Heart left ventricle (tissue), 16 donors: ENCODE measurements at places on chromosomes 3 and 15.

DNA sequence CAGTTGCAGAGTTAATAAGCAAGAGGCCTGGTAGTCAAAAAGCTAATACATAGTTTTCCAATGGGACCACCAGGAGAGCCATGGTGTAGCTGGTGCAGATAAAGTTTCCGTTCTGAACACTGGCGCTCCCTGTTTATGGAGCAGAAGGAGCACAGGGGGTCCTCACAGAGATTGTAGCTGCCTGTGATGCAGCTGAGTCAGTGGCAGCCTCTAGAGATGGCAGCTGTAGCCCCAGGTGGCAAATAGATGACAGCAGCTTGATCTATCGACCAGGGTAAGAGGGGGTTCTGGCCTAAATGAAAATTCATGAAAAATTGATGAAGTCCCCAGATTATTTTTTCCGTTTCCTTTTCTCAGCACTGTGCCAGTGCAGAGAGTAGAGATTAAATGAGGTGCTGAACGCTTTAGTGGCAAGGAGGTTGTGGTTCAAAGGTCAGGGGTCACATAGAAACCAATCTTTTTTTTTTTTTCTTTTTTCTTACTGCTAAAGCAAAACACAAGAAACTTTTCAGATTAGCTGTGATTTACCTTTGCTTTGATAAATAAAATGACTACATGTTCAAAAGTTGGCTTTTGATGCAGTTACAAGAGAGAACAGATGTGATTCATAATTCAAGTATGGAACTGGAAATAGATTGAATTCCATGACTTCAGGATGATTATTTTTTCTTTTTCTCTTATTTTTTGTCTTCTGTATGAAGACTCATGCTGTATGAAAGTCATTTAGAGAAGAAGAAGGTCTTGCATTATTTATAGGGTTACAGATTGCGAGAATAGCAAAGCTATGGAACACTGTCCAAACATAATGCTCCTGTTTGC lies 63.3 kb downstream of the ROBO2 start:
- no peak overlapping the region for H3K27ac ChIP-seq
- H3K4me3 ChIP-seq = no peak overlapping the region
- DNase-seq = no peak
- no peaks in the 10 kb centered on the region for H3K27me3 ChIP-seq
- no peaks in the 10 kb centered on the region for H3K4me1 ChIP-seq
- H3K36me3 ChIP-seq = no peaks in the 10 kb centered on the region

DNA sequence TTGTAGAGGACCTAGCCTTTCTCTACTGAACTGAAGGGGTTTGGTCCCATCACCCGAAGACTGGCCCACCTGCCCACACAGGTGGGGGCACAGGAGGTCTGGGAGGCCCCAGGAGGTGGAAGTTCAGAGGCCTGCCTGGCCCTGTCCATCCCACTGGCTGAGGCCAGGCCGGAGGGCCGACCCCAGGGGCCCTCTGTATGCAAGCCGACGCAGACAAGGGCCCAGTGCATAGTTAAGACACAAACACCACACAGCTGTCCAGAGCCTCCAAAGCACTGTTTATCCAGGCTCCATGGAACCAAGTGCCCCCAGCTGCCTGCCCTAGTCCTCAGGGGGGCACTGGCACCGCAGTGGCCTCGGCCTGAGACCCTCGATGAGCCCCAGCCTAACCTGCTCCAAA lies 26.7 kb downstream of the SNX33 start:
- peak overlapping the region; percentile 81 for H3K27ac ChIP-seq
- H3K4me3 ChIP-seq = no peak overlapping the region
- H3K27me3 ChIP-seq = no peaks in the 10 kb centered on the region
- no peaks in the 10 kb centered on the region for H3K36me3 ChIP-seq
- peaks cover 63% of the 10 kb centered on the region for H3K4me1 ChIP-seq

DNA sequence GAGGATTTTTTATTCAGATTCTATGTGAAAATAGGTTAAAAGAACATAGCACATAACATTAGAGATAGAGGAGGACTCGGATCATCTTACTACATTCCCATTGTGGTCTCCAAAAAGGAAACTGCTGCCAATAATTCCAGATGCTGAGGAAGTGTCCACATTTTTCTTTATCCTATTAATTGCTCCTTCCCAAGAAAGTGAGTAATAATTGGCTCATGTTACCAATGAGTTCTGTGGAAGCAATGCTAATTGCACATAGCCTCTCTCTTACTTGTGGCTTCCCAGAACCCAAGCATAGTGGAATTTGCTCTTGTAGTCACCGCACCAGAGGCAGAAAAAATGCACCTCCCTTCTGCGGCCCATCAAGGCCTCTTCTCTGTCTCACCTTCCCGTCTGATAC lies 208.4 kb downstream of the PLOD2 start:
- no peaks in the 10 kb centered on the region for H3K4me1 ChIP-seq
- no peaks in the 10 kb centered on the region for H3K36me3 ChIP-seq
- no peaks in the 10 kb centered on the region for H3K27me3 ChIP-seq
- no peak overlapping the region for H3K27ac ChIP-seq
- H3K4me3 ChIP-seq = no peak overlapping the region

DNA sequence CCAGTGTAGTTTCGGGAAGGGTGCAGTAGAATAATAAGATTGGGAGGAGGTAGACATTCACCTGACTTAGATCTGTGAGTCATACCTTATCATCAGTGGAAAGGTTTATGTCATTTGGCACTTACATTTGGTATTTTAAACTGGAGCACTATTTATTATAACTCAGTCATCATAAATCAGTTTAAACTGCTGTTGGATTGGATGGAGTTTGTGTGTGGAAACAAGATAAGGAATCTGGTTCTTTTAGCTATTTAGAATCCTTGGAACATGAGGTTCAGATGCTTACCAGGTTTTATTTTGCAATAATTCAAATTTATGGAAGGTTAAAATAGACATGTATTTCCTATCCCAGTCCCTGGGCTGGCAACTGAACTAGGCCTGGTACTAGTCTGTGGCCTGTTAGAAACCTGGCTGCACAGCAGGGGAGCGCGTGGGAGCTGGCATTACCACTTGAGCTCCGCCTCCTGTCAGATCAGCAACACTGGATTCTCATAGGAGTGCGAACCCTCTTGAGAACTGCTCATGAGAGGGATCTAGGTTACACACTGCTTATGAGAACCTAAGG lies 34.5 kb downstream of the ZFAND6 start:
- no peak overlapping the region for H3K4me3 ChIP-seq
- peaks cover 9% of the 10 kb centered on the region for H3K4me1 ChIP-seq
- DNase-seq = peak; percentile 67
- no peaks in the 10 kb centered on the region for H3K27me3 ChIP-seq
- H3K36me3 ChIP-seq = no peaks in the 10 kb centered on the region
- peak overlapping the region; percentile 45 for H3K27ac ChIP-seq

DNA sequence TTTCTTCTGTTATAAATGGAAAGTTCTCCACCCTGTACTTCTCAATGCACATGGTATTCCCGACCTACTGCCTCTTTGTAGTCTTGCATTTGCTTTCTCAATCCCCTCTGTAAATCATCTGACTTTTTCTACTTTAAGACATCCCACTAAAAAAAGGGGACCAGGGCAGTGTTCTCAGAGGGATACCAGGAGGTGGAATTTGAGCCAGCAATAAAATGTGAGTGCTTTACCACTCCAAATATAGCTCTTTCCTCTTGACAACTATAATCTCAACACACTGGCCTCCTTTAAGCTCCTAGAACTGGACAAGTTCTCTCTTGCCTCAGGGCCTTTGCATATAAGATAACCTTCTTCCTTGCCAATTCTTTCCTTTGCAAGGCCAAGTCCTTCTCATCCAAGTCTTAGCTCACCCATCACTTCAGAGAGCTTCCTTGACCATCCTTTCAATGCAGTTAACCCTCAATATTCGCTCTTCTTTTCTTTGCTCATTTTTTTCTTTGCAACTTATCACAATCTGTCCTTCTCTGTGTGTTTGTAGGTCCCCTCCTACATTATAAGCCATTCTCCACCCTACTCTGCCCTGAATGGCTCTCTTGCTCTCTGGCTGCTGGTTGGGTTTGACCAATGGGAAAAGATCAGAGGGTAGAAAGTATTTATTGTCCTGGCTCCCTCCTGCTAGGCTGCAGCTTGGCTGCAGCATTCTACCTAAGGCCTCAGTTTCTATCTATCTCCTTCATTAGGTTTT lies 93.4 kb downstream of the PRICKLE2 start:
- H3K27me3 ChIP-seq = no peaks in the 10 kb centered on the region
- H3K4me3 ChIP-seq = no peak overlapping the region
- no peak for DNase-seq
- peaks cover 18% of the 10 kb centered on the region for H3K4me1 ChIP-seq
- no peak overlapping the region for H3K27ac ChIP-seq

DNA sequence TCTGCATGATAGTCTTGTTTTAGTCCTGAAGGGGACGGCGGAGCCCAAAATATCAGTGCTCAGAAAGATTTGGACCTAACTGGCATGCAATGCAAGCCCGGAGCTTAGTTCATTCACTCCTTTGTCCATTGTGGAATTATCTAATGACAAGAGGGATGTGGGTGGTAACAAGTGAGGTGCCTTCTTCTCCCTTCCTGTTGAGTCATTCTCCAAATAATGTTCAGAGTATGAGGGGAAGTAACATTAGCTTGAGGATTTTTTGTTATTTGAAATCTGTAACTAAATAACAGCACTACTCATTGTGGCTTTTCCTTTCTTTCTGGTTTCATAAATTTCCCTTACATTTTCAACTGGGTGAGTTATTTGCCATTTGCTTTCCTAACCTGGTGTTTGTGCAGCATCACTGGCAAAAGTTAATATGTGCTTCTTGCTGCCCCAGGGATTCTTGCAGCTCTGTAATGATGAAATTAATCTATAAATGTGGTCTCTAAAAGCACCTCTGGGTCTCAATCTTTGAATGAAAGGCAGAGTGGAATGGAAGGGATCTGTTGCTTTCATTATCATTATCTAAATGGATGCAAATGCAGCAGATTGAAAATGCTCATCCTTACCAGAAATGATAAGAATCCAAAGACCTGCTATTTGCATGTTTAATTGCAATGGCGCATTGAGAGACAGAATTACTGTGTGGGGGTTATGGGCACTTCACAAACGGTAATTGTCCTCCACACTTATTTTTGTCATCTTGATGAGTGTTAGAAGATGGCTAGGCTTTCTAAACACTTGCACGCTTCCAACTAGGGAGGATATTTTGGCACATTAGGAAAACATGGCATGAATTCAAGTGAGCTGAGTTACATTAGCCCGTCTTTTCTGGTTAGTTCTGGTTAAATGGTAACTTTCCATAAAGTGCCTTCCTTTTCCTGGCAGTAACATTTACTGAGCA lies 89.9 kb upstream of the MITF start:
- H3K4me3 ChIP-seq = no peak overlapping the region
- no peaks in the 10 kb centered on the region for H3K27me3 ChIP-seq
- no peak overlapping the region for H3K27ac ChIP-seq
- peaks cover 28% of the 10 kb centered on the region for H3K4me1 ChIP-seq

DNA sequence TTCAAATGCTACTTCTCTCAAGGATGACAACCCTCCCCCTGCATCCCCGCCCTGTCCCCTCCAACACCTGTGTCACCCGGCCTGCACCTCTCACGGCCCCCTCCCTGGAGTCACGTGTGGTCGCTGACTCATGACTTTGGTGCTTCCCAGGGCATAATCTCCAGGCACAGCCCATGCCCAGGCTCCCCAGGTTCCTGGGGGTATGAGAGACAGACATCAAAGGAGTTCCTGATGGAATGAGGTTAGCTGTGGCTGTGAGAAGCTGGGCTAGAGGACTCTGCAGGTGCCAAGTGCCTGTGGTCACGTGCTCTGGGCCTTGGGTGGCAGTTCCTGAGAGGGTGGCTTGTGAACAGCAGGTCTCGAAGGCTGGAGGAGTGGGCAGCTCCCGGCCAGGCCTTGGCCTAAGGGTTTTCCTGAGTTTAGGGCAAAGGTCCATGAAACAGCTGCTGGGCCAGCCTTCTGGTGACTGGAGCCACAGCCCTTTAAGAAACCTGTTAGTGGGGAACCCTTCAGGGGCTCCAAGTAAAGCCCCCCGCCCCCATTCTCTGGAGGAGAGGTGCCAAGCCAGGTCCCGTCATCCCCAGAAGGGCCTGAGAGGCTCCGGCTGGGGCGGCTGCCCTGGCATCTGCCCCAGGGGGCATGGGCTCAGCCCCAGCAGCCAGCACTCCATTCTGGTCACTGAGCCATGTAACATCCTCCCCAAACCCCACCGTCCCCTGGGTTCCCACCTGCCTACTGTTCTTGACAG lies 230.0 kb downstream of the XXYLT1 start:
- H3K27ac ChIP-seq = no peak overlapping the region
- H3K36me3 ChIP-seq = no peaks in the 10 kb centered on the region
- H3K4me3 ChIP-seq = no peak overlapping the region
- H3K4me1 ChIP-seq = no peaks in the 10 kb centered on the region

GRCh38 chr3:112646623-112647022 lies 5.7 kb upstream of the CCDC80 start:
- H3K27me3 ChIP-seq = no peaks in the 10 kb centered on the region
- H3K27ac ChIP-seq = no peak overlapping the region
- H3K4me3 ChIP-seq = no peak overlapping the region
- peaks cover 16% of the 10 kb centered on the region for H3K4me1 ChIP-seq
- no peak for DNase-seq
- H3K36me3 ChIP-seq = no peaks in the 10 kb centered on the region

- no peaks in the 10 kb centered on the region for H3K27me3 ChIP-seq
- DNase-seq = no peak
- peak overlapping the region; percentile 30 for H3K27ac ChIP-seq
Measured at GRCh38 chr15:100310513-100311153, 31.1 kb downstream of the ADAMTS17 start.

GRCh38 chr15:72082176-72082575 lies 35.8 kb downstream of the MYO9A start:
- H3K4me1 ChIP-seq = no peaks in the 10 kb centered on the region
- H3K4me3 ChIP-seq = no peak overlapping the region
- no peak for DNase-seq
- no peak overlapping the region for H3K27ac ChIP-seq

DNA sequence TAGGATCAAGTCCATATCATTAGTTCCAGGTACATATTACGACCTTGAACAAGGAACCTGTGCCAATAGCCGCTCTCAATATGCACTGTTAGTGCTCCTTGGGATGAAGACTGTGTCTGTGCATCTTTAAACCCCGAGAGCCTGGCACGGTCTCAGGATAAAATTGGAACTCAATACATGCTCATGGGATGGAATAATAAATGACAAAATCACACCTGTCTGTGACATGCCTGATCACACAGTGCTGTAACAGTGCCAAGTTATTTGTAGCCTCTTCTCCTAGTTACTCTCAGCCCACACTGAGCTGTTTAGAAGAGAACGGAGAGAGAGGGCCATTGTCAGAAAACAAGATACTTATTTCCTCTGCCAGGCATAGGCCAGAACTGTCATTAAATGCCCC lies 82.2 kb downstream of the SSR3 start:
- no peak overlapping the region for H3K27ac ChIP-seq
- H3K4me3 ChIP-seq = no peak overlapping the region
- DNase-seq = no peak
- no peaks in the 10 kb centered on the region for H3K27me3 ChIP-seq
- no peaks in the 10 kb centered on the region for H3K36me3 ChIP-seq

- H3K27ac ChIP-seq = peak overlapping the region; percentile 18
- H3K4me1 ChIP-seq = peaks cover 4% of the 10 kb centered on the region
- DNase-seq = peak; percentile 33
- no peaks in the 10 kb centered on the region for H3K36me3 ChIP-seq
Measured at GRCh38 chr3:134211797-134212196, 38.9 kb downstream of the RYK start.

DNA sequence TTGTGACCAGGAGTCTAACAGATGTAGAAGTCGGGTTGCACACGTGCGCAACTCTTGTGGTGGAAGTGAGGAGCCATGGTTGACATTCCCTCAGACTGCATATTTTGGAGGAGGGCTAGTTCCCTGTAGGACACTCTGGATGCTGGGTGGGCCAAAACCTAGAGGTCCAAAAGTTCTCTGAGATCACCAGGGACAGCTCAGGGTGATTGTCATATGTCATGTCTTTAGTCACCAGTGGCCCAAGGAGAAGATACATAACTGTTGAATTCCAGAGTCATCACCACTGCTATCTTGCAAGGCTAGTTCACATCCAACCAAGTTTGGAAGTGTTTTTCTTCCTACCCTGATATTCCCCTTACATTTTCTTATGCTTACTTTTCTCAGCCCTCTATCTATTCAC lies 95.2 kb upstream of the C3orf80 start:
- no peak overlapping the region for H3K4me3 ChIP-seq
- no peaks in the 10 kb centered on the region for H3K27me3 ChIP-seq
- no peak overlapping the region for H3K27ac ChIP-seq
- DNase-seq = no peak
